Stimulated activated CD4-positive, alpha-beta T cell treated with anti-CD3 and anti-CD28 coated beads, Interleukin-15, amount 100 ng/mL, for 48 hours (primary cell): ENCODE measurements at places on chromosomes 4 and X.

GRCh38 chr4:10456595-10457254 is 501 bp downstream of the ZNF518B start:
- peak; percentile 48 for DNase-seq

DNA sequence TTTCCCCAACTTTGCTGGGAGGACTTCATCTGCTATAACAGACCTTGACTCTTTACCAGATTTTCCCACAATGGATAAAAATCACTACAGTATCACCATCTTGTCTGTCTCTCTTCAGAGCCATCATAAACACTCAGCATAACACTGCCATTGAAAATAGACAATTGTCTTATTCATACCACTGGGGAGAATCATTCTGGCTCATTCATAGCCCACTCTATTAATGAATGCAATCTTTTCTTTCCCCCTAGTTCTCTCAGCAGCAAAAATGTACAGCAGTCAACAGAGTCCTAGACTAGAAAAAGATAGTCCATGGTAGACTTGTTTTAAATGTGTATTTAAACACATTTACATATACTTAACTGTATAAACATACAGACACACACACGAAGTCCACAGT is 19.2 kb downstream of the SLC9A7 start:
- DNase-seq, result no peak

DNA sequence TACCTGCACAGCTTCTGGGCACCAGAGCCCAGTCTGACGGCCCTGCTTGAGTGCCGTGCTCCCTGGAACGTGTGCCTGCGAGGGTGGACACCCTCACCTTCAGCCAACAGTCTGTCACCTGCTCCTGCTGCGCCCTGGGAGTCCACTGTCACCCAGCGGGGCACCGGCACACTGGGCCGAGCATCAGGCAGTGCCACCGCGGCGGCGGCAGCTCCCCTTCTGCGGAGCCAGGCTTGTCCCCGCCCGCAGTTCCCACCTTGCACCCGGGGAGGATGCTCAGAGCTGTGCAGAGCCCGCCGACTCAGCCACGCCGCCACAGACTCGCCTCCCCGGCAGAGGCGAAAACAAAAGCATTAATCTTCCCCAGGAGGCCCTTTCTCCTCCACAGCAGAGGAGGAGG is 86.8 kb downstream of the ABLIM2 start:
- DNase-seq, result no peak

GRCh38 chr4:53043891-53044650 is 182.0 kb downstream of the RASL11B start:
- no peak for DNase-seq

DNA sequence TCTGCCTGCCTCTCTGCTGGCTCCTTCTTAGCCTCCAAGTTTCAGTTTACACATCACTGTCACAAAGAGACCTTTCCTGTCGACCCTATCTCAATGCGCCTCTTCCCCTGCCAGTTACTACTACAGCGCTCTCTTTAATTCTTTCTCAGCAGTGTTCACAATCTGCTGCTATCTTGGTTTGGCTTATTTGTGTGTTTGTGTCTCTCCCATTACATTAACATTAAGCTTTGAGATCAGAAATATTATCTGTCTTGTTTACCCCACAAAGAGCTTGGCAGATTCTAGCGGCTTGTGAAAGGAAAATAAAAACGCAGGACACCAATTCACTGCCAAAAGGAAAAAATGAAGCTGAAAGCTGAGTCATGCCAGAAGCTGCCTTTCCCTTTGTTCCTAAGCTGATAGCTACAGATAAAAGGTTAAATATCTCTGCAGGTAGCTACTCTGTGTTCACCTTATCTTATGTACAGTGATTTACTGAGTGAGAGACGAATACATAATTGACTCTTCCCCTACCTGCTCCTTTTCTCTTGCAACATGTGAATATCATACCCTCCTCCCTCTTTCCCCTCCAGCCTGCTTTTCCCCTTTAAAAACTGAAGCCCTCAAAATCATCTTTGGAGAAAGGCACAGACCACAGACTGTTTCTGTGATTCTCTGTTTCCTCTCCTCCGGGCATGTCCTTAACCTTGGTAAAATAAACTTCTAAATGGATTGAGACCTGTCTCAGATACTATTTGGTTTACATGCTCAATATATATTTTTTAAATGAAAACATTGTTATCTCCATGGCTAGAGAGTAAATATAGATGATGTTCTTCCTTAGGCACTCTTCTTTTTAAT is 19.3 kb upstream of the SLC9A7 start:
- no peak for DNase-seq

DNA sequence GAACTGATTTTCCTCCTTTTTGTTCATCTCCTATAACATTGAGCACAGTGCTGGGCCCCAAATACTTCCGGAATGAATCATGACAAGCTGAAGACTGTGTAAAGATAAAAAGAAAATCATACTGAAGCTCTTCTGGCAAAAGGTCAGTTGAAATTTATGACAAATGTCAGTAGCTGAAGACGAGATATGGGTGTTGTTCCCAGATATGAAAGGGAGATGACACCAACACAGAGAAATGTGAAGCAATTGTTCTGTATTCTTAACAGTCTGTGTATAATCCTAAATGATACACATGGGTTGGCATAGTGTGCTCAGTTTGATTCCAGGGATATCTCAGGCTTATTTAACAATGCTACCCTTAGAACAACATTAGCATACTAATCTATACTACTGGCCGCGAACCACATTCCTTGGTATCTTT is 170.5 kb upstream of the PITX2 start:
- DNase-seq, result no peak

DNA sequence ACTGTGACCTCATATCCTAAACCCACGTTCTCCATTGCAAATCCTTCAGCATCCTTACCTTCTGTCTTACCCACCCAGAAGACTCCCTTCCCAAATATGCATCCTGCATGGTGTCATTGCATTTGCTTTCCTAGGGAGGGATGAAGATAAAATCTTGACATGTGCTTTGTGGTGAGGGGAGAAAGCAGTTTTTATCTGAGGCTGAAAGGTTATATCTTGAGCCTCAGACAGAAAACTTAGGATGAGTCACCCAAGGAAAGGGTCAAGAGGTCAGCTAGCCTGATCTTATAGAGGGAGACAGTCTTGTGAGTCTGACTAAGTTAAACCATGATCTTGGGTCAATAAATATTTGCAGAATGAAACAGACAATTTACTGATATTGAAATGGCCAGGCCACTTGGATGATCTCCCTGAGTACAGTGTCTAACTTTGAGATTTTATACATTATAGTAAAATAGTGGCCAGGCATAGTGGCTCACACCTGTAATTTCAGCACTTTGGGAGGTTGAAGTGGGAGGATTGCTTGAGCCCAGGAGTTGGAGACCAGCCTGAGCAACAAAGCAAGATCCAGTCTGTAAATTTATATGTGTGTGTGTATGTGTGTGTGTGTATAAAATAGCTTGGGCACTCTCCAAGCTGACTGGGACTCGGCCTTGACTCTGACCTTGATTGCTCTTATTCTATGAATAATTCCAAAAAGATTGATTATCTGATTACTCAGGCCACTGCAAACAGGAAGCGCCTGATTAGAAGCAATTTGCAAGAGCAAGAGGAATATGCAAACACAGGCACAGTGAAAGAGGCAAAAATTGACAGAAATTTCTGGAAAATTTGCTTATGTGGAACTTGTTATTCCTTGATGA is 15.4 kb upstream of the FAM9C start:
- DNase-seq, result no peak

- no peak for DNase-seq
These were observed 94.1 kb downstream of the NEUROG2 start for GRCh38 chr4:112421911-112422310.

GRCh38 chr4:108173599-108174057 is 4.9 kb upstream of the LEF1 start:
- no peak for DNase-seq

- no peak for DNase-seq
These were observed 105.8 kb upstream of the MAGEB18 start for GRCh38 chrX:26032111-26032912.

DNA sequence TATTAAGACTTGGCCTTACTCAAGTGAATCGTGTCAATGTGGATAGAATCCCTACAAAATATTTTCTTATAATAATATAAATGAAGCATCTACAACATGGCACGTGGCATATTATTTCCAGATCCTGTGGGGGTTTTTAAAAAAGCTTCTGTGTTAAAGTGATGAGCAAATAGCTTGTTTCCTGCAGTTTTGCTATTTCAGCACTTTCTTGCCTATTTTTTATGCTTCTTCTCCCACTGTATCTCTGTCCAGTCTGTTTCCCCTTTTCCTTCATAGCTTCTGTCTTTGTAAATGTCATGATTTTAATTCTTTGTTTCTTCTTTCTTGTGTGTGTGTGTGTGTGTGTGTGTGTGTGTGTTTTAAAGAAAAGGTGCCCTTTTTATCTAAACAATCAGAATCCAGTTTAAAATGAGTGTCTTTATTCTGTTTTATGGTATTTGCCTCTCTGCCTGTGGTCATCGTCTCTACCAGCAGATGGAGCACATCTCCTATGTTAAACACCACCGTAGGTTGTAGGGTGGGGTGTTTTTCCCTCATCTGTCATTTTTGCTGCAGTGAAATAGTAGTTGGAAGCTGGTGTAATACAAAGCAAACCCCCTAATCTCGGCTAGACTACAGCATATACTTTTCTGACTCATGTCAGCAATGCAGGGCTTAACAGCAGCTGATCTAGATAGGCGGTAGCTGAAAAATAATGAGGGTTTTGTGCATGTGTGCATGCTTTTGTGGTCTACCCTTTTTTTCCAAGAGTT is 33.1 kb downstream of the FTHL17 start:
- DNase-seq, result peak; percentile 1

DNA sequence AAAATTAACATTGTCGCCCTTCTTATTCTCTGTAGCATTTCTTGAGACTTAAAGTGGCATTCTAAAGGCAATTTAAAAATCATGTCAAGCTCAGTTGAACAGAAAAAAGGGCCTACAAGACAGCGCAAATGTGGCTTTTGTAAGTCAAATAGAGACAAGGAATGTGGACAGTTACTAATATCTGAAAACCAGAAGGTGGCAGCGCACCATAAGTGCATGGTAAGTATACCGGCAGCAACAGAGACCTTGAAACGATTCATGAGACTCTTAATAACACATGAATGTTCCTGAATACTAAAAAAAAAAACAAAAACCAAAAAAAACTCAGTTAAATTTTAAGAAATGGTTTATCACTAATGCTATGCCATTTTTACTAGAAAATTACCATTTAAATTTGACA is 82.4 kb upstream of the HPRT1 start:
- DNase-seq, result no peak

DNA sequence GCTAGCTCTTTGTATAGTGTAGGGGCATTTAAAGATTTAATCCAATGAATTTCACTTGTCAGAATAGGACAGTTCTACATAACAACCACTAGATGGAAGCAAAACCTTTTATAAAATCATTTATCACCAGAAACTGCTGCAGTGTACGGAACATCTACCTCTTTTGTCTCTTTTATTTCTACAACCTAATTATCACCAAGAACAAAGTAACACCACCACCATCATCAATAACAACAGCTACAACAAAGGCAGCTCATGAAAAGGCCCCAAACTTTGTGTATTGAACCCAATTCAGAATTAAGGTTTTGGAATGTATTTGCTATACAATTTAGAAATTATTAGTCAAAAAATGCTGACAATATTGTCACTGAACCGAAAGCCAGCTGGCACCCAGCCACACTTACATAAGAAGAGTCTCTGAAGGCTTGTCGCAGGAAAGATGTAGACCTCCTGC is 260.9 kb upstream of the RPS6KA3 start:
- no peak for DNase-seq

DNA sequence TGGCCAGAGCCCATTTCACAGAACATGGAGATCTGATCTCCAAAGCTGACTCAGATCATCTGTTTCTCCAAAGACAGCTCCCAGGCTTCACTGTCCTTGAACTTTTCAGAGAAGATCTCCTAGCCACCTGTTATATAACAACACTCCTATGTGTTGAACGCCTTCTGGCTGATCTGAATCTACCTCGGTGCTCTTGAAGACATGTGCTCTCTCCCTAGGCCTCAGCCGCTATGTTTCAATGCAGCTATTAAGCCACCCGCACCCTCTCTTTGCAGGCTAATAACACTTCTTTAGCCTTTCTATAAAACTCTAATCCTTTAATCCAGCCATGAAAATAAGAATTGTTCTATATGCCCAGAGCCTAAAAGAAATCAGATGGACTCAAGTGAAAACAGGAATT is 34.9 kb downstream of the SEL1L3 start:
- DNase-seq, result no peak

DNA sequence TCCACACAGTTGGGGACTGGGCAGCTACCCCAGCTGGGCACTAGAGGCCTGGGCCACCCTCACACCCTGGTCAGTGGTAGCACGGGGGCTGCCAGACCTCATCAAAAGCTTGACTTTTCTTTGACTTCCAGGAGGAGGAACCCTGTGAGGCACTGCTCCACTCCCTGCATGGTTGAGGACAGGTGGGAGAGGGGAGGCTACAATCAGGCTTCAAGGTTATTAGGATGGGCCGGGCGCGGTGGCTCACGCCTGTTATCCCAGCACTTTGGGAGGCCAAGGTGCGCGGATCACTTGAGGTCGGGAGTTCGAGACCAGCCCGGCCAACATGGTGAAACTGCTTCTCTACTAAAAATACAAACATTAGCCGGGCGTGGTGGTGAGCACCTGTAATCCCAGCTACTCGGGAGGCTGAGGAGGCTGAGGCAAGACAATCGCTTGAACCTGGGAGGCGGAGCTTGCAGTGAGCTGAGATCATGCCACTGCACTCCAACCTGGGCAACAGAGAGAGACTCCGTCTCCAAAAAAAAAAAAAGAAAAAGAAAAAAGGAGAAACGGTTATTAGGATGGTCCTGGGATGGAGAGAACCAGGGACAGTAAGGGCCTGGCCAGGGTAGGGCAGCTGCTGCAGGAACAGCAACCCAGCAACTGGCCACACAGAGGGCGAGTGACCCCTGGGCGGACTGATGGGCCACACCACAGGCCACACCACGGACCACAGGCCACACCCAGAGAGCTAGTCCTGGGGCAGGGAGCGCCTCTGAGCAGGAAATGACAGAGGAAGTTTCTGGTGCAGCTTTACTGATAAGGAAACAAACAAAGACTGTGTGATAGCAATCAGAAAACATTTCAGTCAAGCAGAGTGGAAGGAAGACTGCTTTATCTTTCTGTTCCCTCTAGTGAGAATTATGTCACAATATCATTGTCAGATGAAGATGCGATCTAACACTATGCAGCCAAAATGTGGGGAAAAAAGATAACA is 20.5 kb upstream of the OPN1LW start:
- DNase-seq, result no peak

DNA sequence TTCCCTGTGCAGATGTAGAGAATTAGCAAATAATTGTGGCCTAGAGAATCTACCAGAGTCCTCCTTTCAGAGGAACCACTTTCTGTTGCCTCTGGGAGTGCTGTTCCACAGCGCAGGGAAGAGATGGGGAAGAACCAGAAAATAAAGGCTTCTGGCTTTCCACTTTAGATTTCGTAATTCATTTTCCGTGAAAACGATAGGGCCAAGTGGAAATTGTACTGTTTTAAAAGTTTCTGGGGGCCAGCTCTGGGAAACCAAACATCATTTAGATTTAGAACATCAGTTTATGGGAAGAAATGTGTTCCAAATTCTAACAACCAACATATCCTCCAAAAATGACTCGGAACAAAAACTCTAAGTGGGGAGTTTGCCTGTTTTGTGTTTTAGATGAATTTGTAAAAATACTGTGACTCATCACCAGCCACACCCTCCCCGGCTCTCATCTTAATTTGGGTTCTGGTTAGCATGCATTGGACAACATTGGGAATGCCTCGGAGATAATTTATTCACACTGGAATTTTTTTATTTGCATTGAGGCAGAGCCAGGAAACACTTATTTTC is 65.2 kb upstream of the LNX1 start:
- DNase-seq, result no peak

GRCh38 chrX:124902953-124903352 is 416.7 kb upstream of the TEX13C start:
- DNase-seq, result no peak
